LoVo (cell line): ENCODE measurements at places on chromosomes 2 and 18.
A peak's percentile ranks its signal among the peaks of the same experiment; 100 is the strongest.

DNA sequence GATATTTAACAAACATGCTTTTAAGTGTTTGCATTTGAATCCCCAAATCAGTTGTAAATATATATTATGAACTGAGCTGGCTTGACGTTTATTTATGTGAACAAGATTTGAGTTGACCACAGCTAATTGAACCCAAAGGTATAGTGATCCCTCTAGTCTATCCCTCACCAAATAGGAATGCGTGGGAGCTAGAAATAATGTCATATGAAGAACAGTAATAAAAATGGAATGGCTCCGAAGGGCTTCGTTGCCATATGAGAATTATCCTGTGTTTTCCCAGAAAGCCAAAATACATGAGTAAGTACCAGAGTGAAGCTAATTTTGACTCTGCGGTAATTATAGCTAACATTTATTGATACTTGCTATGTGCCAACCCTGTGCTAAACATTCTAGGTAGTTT lies 142.7 kb downstream of the ADCYAP1 start:
- no peak for DNase-seq

- DNase-seq, result no peak
Measured at GRCh38 chr2:69255760-69256159, 131.3 kb downstream of the GFPT1 start.

- DNase-seq, result no peak
Measured at GRCh38 chr18:3653851-3654441, 204.0 kb downstream of the TGIF1 start.

- DNase-seq, result no peak
Measured at GRCh38 chr2:202164411-202164810, 74.0 kb downstream of the SUMO1 start.

GRCh38 chr2:105867587-105867986 lies 122.9 kb downstream of the NCK2 start:
- no peak for DNase-seq

DNA sequence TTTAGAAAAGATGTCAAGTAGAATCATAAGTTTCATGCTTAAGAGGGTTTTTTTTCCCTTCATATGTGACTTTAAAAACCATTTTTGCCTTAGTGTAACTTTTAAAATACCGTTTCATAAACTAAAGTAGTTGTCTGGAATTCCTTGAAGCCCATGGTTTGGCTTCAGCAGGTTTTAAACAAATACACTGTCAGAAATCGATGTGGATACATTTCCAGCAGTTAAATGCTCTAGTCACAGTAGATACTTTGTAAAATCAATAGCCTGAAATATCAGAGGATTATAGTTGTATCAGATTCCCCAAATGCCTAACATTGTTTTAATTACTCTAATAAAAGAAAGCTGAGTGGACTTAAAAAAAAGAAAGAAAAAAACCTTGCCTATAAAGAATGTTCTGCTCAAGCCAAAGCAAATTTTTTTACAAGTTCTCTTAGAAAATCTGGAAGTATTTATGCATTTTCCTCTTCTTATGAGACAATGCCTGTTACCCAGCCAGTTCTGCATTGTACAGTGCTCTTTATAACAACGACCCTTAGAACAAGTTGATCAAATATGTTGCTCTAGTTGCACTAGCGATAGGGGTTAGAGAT lies 260.5 kb downstream of the LTBP1 start:
- DNase-seq, result no peak

DNA sequence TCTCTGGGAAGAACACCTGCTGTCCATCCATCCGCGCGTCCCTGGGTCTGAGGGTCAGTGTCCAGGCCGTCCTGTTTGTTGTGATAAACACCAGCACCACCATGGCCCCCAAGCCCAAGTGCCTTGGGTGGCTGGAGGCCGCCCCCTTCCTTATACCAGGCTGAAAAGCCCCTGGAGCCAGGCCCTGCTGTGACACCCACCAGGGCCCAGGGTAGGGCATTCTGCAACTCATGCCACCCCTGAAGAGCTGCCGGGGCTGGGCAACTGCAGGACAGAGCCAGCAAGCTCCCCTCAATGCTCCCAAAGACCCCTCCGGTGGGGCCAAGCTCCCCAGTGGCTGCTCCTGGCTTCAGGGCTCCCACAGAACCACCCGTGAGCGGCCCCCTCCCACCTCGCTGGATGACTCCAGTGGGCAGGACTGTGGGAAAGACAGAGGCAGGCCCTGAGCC lies 31.9 kb upstream of the SNED1 start:
- no peak for DNase-seq

DNA sequence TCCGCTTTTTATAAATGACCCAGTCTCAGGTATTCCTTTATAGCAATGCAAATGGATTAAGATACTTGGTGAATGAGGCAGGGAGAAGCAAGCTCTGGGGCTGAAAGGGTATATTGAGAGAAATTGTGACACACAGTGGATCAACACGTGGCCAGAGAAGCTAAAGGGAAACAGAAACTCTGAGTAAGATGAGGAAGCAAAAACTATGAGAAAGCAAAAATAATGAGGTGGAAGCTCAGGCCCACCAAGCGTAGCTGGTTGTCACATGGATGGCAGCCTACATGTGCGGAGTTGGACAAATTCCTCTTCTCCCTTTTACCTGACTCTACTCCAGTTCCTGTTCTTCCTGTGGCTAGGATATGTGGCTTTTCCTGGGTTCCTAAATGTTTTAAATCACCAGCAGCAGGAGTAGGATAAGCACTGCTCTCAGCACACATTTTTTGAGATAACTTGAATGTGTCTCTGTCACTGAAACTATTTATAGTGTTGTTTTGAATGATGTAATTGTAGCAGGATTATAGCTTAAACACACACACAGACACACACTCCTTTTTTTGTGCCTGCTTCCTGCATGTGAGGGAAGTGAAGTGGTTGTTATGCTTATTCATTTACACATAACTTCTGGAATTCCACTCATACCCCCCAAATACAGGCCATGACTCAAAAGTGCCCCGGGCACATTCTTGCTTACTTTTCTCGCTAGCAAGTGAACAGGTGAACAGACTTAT lies 30.1 kb upstream of the EPC2 start:
- no peak for DNase-seq

DNA sequence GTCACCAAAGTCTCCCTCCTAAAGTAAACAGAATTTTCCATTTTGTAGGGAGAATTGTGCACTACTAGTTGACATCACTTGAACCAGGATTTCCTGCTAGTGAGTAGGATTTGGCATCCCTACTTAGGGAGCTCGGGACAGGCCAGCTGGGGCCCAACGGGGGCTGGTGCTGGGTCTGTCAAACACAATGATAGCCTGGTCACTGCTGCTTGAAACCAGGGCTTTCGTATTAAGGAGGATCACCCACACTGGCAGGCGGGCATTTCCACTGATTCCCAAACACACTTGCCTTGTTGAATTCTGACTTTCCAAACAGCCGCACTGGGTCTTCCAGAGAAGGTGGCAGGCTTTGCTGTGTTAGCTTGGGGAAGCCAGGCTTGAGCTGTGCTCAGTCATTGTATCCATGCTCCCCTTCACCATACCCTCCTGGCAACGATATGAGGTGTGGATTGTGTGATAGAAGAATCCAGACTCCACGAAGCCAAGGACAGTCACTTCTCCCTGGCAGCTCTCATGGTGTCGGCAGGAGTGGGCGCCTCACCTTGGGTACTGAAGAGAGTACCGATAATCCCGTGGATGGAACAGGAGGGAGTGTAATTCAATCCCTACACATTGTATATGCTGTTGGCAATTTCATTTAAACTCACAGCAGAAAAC lies 7.5 kb downstream of the GDF7 start:
- no peak for DNase-seq

- DNase-seq, result no peak
Measured at GRCh38 chr2:32962690-32963089, 15.9 kb downstream of the LTBP1 start.

DNA sequence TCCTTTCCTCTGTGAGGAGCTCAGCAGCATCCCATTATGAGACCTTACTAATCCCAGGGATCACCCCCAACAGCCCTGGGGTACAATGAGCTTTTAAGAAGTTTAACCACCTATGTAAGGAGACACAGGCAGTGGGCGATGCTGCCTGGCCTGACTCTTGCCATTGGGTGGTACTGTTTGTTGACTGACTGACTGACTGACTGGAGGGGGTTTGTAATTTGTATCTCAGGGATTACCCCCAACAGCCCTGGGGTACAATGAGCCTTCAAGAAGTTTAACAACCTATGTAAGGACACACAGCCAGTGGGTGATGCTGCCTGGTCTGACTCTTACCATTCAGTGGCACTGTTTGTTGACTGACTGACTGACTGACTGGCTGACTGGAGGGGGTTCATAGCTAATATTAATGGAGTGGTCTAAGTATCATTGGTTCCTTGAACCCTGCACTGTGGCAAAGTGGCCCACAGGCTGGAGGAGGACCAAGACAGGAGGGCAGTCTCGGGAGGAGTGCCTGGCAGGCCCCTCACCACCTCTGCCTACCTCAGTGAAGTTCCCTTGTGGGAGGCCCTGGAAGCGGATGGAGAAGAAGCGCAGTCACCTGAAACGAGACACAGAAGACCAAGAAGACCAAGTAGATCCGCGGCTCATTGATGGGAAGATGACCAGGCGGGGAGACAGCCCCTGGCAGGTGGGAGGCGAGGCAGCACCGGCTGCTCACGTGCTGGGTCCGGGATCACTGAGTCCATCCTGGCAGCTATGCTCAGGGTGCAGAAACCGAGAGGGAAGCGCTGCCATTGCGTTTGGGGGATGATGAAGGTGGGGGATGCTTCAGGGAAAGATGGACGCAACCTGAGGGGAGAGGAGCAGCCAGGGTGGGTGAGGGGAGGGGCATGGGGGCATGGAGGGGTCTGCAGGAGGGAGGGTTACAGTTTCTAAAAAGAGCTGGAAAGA lies 7.6 kb downstream of the PROC start:
- DNase-seq, result no peak

DNA sequence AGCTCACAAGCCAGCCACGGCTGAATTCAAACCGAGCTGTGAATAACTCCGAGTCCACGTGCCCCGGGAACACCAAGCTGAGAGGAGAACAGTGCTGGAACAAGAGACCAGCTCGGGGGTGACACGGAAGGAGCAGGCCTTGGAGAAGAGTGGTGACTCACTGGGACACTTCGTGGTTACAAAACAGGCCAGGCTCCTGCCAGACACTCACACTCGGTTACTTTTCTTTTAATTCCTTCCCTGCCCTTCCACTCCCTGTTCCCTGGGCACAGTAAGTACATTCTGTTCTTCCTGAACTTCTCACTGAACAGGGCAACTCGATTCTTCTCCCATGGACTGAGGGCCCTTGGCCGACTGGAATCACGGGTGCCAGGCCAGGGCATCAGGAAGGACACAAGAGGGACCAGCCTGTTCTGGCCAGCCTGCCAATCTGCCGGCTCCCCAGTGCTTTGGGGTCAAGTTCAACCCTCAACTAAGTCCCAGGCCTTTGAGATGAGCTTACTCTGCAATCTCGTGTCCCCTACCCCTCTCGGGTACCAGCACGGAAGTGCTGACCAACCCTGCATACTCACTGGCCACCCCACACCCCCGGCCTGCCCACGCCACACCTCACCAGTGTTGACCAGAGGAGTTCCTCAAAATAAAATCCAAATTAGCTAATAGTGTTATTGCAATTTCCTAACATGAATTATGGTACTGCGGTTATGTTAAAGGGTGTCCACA lies 87.5 kb downstream of the TFCP2L1 start:
- peak; percentile 34 for DNase-seq

DNA sequence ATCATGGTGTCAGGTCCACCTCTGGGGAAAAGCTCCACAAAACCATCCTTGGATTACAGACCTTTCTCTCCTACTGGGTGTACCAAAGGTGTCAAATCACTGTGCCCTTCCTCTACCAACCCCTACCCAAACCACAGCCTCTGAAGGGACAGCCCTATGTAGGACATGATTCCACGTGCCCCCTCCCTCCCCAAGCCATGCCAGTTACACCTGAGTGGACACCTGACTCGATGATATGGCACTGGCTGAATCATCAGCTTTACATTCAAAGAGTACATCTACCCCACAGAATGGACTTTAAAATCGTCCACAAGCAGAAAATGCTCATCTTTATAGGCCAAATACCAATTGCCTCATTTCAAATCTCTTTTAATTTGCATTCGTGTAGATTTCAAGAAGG lies 26.0 kb downstream of the TRABD2A start:
- no peak for DNase-seq

GRCh38 chr2:15059870-15060512 lies 427.5 kb downstream of the LRATD1 start:
- DNase-seq, result no peak

GRCh38 chr2:99810225-99810624 lies 320.4 kb upstream of the REV1 start:
- DNase-seq, result no peak

- no peak for DNase-seq
Measured at GRCh38 chr2:62426154-62426912, 79.7 kb downstream of the TMEM17 start.

DNA sequence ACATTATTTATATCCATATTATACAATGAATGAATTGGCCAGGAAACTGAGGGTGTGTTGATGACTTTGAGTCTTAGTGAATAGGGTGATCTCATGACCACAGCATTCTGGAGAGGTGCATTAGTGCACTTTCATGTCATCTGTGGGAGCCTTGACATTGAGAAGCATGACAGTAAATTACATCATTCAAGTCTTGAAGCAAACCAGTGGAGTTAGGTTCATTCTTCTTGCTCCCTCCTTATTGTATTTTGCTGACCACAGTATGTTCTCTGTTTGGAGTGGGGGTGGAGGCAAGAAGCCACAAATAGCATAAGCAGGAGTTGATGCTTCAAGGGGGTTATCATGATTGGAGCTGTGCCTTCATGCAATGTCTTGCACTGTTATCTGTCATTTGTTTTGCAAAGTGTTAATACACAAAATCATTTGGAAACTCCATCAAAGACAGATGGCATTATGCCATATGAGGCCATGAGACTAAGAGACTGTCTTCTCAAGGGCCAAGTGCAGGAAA lies 680.2 kb downstream of the NYAP2 start:
- DNase-seq, result peak; percentile 30

GRCh38 chr2:43818761-43819160 lies 19.9 kb downstream of the ABCG5 start:
- DNase-seq, result peak; percentile 32

DNA sequence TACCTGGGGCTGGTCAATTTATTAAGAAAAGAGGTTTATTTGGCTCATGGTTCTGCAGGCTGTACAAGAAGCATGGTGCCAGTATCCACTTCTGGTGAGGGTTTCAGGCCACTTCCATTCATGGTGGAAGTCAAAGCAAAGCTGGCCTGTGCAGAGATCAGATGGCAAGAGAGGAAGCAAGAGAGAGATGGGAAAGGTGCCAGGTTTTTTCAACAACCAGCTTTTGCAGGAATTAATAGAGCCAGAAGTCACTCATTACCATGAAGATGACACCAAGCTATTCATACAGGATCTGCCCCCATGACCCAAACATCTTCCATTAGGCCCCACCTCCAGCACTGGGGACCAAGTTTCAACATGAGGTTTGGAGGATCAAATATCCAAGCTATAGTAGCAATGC lies 56.8 kb upstream of the ST3GAL5 start:
- DNase-seq, result no peak

- no peak for DNase-seq
Measured at GRCh38 chr2:22282916-22283315, 1102.1 kb upstream of the KLHL29 start.

GRCh38 chr2:185952100-185952499 lies 213.5 kb downstream of the FSIP2 start:
- no peak for DNase-seq

- no peak for DNase-seq
Measured at GRCh38 chr2:23237147-23237546, 147.8 kb upstream of the KLHL29 start.

GRCh38 chr2:158270536-158270935 lies 168.9 kb downstream of the UPP2 start:
- DNase-seq, result no peak

GRCh38 chr2:181573140-181573736 lies 83.7 kb downstream of the CERKL start:
- peak; percentile 42 for DNase-seq
